Breast epithelium (tissue), 4 donors: ENCODE measurements at places on chromosomes 5 and 9.

- H3K4me1 ChIP-seq, result no peaks in the 10 kb centered on the region
- H3K4me3 ChIP-seq, result no peak overlapping the region
- no peaks in the 10 kb centered on the region for H3K27me3 ChIP-seq
- DNase-seq, result no peak
- H3K27ac ChIP-seq, result no peak overlapping the region
- no peaks in the 10 kb centered on the region for H3K36me3 ChIP-seq
Observed at GRCh38 chr9:82673919-82674318, 389.0 kb downstream of the RASEF start.

GRCh38 chr9:121373011-121373729, 3.1 kb upstream of the STOM start:
- no peak overlapping the region for H3K4me3 ChIP-seq
- H3K27ac ChIP-seq, result peak overlapping the region; percentile 99
- no peaks in the 10 kb centered on the region for H3K27me3 ChIP-seq
- no peaks in the 10 kb centered on the region for H3K36me3 ChIP-seq

DNA sequence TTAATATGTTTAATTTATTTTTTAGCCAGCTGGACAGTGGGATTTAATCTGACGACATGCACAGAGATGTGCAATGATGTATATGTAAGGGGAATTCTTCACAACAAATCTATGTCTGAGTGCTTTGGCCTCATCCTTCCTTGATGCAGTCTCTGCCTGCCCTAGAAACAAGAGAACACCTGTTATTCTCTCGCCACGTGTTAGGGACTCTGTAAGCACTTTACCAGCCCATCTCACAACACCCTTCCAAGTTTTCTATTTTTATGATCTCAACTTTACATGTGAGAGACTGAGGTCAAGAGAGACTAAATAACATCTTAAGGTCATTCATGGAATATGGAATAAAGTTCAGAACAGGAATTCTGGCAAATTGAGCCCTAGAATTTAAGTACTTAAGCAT, 123.0 kb upstream of the GAS1 start:
- H3K27ac ChIP-seq, result no peak overlapping the region
- no peaks in the 10 kb centered on the region for H3K36me3 ChIP-seq
- no peaks in the 10 kb centered on the region for H3K4me1 ChIP-seq
- no peak overlapping the region for H3K4me3 ChIP-seq
- H3K27me3 ChIP-seq, result no peaks in the 10 kb centered on the region

DNA sequence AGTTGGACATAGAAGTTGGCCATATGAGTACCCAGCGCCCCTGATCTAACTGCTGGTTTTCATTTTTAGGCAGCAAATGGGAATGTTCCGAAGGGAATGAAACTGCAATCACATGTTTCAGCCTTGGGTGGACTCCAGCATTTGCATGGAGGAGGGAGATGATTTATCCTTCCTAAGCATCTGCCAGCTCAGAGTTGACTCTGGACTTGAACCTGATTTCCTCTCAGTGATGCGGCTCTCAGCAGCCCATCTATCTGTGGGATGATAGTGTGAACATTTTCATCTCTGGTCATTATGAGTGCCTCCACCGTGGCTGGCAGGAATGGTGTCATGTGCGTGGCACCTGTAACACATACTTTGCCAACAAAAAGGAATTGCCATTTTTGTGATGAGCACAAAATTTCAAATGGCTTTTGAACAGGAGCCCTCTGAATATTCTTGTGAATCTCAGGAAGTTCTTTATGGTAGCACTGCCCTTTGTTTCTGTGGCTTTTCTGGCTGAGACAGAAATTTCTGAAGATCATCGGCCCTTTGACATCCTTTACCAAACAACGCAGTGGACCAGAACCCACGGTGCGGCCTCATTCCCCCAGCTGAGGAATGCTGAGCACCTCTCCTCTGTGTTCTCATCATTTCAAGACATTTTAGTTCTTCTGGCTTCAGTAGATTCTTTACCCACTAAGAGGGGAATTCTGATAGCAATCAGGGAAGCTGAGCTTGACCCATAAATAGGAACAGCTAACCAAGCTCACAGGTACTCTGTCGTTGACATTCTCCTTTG, 28.5 kb downstream of the FUBP3 start:
- no peak overlapping the region for H3K27ac ChIP-seq
- H3K36me3 ChIP-seq, result no peaks in the 10 kb centered on the region
- no peak overlapping the region for H3K4me3 ChIP-seq
- DNase-seq, result no peak
